ENCODE measurements at places on chromosomes 7 and 10. TPM values are rescaled to one million over a fixed set of nuclear protein-coding genes. Genes with fewer than 3 reads are reported as not detected.

Gene NRP1
- total RNA-seq: 421 TPM

Gene AEBP1
- 95.6 TPM for total RNA-seq

Gene KLF14
- 0.22 TPM for total RNA-seq

Gene SERPINE1
- 2,489 TPM for total RNA-seq

Gene NUTM2A
- 0.66 TPM for total RNA-seq

Gene UCMA
- not detected for total RNA-seq

Gene SPDYE1
- not detected for total RNA-seq

Gene GPR26
- not detected for total RNA-seq

Gene ARMH3
- 10.5 TPM for total RNA-seq

Gene TDRD1
- total RNA-seq: not detected

Gene ANKRD30A
- total RNA-seq: not detected

Gene MSS51
- 1.9 TPM for total RNA-seq

Gene NCF1
- total RNA-seq: 0.29 TPM

Gene ADAM22
- 0.86 TPM for total RNA-seq

Gene FEZF1
- total RNA-seq: not detected

Gene PLPP4
- total RNA-seq: 5.5 TPM

Gene TUBB8
- not detected for total RNA-seq

Gene ASB10
- not detected for total RNA-seq

Gene GIMAP6
- not detected for total RNA-seq

Gene LRRC27
- total RNA-seq: 8.7 TPM

Gene SEMA3D
- 1.3 TPM for total RNA-seq

Gene WEE2
- total RNA-seq: not detected

Gene CCDC136
- 6.3 TPM for total RNA-seq

Gene ICA1
- total RNA-seq: 0.88 TPM

Gene COBL
- not detected for total RNA-seq

Gene NODAL
- not detected for total RNA-seq

Gene STK17A
- 75.4 TPM for total RNA-seq

Gene FAM237B
- total RNA-seq: not detected

Gene GRID2IP
- total RNA-seq: not detected

Gene GOLGA7B
- not detected for total RNA-seq

Gene SLC13A1
- not detected for total RNA-seq

Gene MKI67
- total RNA-seq: 42.9 TPM

Gene SPDYE5
- total RNA-seq: not detected

Gene TIAL1
- 47.9 TPM for total RNA-seq

Gene A1CF
- total RNA-seq: not detected

Gene HTR7
- total RNA-seq: 13.5 TPM

Gene GRID1
- 0.29 TPM for total RNA-seq

Gene ZNF32
- total RNA-seq: 18.8 TPM

Gene ECHDC3
- 7.4 TPM for total RNA-seq

Gene LIPK
- total RNA-seq: not detected

Gene NUTM2E
- not detected for total RNA-seq

Gene CNNM1
- 1.6 TPM for total RNA-seq

Gene RNF148
- 1.5 TPM for total RNA-seq

Gene IMMP2L
- total RNA-seq: 4.3 TPM
